ENCODE measurements at places on chromosomes 5 and 9.
A peak's percentile ranks its signal among the peaks of the same experiment; 100 is the strongest.

GRCh38 chr9:4994166-4994890, 9.3 kb downstream of the JAK2 start:
- DNase-seq, result peak; percentile 40

- DNase-seq, result no peak
Observed at GRCh38 chr5:109989994-109990722, 300.4 kb downstream of the MAN2A1 start.

DNA sequence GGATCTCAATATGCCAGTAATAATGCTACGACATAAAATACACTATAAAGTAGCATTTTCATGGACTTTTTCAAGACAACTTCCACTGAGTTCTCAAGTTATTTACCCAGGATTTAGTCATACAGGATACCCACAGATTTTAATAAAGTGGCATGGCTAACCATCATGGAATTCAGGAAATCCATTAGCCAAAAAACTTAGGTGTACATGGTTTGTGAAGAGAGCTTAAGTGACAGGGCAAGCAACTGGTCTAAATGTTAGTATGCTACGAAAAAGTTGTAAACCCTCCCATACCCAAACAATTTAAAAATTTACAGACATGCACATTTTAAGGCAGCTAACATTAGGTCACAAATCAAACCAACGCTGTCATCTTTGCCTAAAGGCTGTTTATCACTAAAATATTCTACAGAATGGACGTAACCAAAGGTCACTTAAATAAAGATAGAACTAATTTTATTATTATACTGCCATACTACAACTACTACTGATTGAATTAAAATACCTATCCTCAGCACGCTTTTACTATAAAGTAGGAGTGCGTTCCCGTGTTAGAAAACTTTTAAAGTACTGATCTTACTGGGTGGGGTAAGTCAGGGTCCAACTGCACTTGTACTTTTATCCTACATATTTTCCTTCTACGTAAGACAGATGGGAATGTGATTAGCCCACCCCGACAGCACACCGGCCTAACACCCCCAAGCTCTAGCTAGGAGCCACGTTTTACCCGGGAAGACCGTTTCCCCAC, 1.1 kb downstream of the UBTD2 start:
- DNase-seq, result no peak

GRCh38 chr5:129460936-129461710, 1.0 kb downstream of the ADAMTS19 start:
- no peak for DNase-seq

DNA sequence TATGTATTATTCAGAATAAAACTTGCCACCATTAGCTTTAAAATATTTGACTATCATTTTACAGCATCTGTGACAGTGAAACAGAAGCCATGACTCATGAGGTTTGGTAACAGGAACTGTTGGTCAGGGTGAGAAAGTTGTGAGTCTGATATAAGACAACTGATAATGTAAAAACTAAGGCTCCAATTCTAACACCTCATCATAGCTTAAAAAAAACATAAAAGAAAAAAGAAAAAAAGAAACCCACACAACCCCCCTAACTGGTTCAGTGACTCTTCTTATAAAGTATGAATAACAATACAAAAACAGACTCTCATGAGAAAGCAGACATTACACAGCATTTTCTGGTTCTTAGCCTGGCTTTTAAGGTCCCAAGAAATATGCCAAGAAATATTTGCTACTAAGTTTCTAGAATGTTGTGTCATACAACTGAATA, 85.8 kb downstream of the MRPS27 start:
- DNase-seq, result no peak

DNA sequence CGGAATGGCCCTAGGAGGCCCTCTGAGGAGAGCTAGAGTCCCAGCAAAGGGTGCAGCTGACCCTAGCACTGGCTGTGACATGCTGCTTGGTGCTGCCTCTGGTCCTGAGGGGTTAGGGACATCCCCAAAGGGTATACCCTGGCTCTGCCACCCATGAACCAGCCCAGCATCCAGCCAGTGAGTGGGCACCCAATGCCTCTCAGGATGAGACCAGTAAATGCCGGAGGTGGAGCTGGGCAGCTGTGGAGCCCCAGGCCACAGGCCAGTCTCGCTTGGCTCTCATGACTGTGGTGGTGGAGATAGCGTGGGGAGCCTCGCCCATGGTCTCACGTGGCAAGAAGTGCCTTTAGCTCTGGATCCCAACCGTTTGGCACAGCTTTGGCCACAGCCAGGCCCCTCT, 3.7 kb upstream of the CEL start:
- no peak for DNase-seq

DNA sequence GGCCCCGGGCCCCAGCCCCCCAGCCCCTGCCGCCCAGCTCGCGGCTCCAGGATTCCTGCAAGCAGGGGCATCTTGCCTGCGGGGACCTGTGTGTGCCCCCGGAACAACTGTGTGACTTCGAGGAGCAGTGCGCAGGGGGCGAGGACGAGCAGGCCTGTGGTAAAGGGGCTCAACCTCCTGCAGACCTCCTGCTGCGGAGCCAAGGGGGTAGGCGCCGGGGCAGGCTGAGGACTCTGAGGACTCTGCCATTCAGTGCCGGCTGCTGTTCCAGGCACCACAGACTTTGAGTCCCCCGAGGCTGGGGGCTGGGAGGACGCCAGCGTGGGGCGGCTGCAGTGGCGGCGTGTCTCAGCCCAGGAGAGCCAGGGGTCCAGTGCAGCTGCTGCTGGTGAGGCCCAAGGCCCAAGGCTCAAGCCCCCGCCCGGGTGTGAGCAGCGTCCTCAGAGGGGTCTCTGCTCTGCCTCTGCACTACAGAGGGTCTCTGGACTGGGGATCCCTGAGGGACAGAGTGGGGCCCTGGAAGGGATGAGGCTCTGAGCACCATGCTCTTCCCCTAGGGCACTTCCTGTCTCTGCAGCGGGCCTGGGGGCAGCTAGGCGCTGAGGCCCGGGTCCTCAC, 3.4 kb downstream of the MAMDC4 start:
- no peak for DNase-seq

DNA sequence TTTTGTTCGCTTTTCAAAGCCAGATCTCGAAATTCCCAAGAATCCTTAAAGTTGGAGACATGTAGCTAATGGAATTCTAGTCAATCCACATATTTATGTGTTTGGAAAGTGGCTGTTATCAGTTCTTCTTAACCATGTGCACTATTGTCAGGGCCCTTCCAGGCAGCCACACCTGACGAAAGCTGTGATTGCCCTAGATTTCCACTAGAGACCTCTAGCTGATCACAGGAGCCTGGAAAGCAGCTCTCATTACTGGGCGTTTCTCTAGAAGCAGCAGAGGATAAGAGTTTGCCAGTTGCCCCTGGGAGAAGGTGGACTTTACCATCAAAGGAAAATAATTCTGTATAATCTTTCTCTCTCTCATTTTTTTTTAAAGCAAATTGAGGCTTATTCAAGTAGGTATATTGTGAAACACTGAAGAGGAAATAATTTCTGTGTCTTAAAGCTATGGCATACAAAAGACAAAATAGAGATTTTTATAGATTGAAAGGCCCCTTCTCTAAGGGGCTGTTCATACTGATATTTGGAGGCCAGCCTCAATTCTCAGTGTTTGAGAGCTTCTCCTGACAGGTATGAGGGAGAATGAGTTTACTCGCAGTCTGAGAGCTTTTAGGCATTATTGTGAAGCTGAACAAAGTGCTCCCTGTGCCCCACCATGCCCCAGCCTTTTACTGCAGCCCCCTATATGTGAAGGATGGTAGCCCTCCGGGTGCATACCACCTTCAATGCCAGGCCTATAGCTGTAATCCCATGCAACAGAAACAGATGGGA, 405.4 kb upstream of the ACTBL2 start:
- DNase-seq, result peak; percentile 38

- no peak for DNase-seq
Observed at GRCh38 chr5:145101246-145101645, 733.9 kb downstream of the PRELID2 start.

- DNase-seq, result no peak
Observed at GRCh38 chr5:56501781-56502557, 268.8 kb upstream of the ANKRD55 start.

GRCh38 chr5:119079318-119079921, 8.5 kb downstream of the DMXL1 start:
- DNase-seq, result no peak

DNA sequence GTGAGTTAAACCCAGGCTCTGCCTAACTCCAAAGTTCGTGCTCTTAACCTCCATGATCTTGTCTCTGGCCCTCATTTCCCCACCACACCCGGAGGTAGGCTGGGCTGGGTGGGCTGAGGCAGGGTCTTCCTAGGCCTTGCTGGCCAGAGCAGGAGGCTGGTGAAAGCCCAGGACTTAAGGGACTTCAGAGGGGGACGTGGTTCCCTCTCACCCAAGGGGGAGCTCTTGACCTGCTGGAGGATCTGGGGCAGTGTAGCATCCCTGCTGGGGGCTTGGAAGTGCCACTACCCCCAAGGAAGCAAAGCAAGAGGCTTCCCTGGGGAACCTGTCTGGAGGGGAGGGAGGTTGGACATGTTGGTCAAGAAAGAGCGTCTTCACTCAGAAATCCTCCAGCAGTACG, 14.7 kb downstream of the PITX1 start:
- no peak for DNase-seq

DNA sequence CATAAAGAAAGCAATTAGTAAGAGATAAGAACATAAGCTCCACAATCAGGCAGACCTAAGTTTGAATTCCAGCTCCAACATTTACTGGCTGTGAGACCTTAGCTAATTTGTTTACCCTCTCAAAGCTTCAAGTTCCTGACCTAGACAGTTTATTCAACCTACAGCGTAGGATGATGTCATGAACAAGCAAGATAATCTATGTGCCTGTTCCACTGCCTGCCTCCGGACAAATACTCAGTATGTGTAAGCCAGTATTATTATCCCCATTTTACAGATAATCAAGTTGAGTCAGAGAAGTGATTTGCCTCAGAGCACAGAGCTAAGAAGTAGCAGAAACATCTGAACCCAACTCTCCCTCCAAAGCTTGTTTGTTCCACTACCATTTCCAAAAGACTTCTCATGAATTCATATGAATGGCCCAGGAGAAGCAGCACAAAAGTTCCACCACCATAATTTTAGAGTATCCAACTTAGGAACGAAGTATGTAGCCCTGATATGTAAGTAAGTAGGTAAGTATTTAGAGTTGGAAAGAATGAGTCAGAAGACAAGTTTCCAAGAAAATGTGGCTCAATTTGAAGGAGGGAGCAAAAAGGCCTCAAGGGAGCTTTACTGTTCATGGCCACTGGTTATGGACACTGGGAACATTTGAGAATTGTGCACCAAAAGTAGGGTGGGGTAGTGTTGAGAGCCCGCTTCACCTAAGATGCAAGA, 398.2 kb downstream of the NFIB start:
- no peak for DNase-seq

GRCh38 chr9:74770508-74771261, 117.0 kb downstream of the TRPM6 start:
- no peak for DNase-seq
